Muscle of back (tissue), 13 donors: ENCODE measurements at places on chromosomes 1 and 21.
A peak's percentile ranks its signal among the peaks of the same experiment; 100 is the strongest.

DNA sequence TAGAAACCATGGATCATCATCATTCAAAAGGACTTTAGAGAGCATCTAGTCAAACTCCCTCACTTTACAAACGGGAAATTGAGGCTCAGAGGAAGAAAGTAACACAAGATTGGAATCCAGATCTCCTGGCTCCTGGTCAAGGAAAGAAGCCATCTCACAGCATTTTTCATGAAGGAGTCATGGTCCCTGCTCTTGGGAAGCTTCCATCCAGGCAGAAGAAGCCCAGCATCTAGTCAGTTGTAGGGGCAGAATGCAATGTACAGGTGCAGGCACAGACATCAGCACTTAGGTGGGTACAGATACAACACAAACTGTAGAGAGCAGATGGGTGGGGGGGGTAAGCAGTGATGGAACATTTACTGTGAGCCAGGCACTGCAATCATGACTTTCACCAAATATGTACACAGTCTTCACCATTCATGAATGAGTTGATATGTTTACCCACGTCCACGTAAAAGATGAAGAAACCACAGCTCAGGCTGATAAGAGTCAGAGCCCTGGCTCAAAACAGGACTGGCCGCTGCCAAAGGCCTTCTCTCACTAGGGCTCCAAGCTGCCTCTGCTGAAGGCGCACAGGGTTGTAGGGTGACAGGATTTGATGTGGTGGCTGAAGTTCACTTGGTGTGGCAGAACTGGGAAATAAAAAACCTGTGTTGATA lies 44.0 kb downstream of the OPTC start:
- no peak for DNase-seq

- no peak for DNase-seq
Observed at GRCh38 chr1:160538985-160539651, 16.1 kb upstream of the SLAMF6 start.

GRCh38 chr1:181179987-181180365 lies 91.5 kb downstream of the IER5 start:
- DNase-seq = peak; percentile 77

- DNase-seq = no peak
Observed at GRCh38 chr1:23867542-23867894, 572 bp downstream of the FUCA1 start.

DNA sequence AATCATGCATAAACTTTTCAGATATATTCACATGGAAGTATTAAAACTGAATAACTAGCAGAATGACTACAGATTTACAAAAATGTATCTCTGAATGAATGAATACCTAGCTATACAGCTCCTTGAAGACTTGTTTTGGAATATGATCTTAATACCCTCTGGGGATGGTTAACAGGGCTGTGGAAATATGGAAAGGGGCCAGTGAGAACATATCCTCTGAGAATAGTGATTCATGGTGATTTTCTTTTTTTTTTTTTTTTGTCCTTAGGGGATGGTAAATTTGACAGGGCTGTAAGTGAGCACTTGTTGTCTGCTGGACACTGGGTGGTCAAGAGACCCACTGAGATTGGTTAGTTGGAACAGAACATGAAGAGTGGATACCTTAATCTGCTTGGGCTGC lies 80.7 kb upstream of the HP1BP3 start:
- DNase-seq = no peak

DNA sequence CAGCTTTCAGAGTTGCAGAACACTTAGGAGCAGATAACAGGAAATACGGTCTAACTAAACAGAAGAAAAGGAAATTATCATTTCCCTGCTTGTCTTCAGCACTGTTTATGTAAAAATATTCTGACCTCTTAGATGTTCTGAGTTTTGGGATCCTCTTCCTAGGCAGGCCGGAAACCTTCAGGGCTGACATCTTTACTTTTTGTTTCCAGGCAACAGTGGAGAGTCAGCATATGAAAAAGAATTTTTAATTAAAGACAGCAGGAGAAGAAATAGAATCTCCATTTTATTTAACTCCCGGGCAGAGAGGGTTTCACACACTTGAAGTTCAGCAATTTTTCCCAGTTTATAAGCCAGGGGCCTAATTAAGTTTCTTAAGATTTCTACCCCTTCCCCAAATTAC lies 5.1 kb upstream of the RIPPLY3 start:
- DNase-seq = no peak

DNA sequence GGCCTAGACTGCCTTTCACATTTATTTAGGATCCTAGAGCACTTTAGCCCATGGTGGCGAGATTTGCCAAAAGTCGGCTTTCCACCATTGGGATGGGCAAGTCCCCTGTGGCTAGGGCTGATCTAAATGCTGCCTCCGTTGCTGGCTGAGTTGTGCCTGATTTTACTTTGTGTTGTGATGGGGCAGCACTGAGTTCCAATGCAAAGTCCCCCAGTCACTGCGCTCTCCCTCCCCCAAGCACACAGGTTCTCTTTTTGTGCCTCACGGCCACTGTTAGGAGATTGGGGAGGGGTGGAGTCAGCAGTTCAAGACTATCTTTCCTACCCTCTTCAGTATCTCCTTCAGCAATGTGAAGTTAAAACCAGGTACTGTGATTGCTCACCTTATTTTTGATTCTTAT lies 66.7 kb upstream of the COX20 start:
- DNase-seq = no peak

GRCh38 chr1:86472767-86473166 lies 4.0 kb downstream of the CLCA1 start:
- no peak for DNase-seq

GRCh38 chr1:172756024-172756423 lies 97.1 kb downstream of the FASLG start:
- no peak for DNase-seq

GRCh38 chr1:221712198-221712684 lies 29.6 kb downstream of the DUSP10 start:
- peak; percentile 56 for DNase-seq

DNA sequence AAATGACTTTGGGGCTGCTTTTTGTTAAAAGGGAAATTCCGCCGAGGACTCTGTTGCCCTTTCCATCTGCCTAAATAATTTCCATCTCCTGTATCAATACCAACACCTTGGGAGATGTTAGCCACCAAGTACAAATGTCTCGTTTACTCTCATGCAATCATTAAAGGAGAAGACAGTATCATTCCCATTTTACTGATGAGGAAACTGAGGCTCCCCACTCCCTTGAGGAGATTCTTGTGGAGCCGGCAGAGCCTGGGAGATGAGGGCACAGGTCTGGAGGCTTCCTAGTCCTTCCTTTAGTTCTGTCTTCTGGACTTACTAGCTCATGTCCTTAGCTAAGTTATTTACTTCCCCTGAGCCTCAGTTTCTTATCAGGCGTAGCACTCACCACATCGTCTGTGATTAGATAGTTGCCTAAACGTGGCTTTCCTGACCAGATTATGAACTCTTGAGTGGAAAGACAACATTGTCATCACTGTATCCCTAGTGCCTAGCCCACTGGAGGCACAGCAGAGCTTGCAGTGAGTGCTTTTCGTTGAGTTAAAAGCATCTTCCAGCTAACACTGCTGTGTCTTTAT lies 81.6 kb downstream of the ADSS2 start:
- no peak for DNase-seq

DNA sequence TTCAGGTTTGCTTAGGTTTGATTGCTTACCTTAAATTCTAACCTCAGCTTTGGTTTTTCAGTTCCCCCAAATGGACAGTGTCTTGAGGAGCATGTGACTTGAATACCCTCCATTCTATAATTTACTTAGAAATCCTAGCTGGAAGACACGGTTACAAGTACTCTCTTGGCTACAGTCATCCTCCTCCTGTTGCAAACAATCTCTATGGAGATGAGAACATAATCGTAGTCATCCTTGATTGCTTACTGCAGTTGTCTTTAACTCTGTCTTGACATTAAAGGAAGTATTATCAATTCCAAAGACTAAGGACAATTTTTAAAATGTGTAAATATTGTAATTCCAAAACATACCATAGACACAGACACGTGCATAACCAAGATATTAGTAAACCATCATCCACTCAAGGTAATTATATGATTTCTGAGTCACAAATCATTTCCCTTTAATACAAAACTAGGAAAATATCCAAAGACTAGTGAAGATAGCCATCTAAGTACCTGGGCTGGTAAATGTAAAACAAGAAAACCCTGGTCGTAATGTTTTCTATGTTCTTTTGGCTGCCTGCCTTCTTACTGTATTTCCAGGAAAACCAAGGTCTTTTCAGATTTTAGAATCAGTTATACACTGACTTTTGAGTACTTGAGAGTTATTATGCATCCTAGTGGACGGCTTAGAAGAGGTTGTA lies 149.9 kb downstream of the CHRM3 start:
- DNase-seq = no peak

- DNase-seq = no peak
Observed at GRCh38 chr1:165289556-165289955, 67.0 kb downstream of the LMX1A start.

DNA sequence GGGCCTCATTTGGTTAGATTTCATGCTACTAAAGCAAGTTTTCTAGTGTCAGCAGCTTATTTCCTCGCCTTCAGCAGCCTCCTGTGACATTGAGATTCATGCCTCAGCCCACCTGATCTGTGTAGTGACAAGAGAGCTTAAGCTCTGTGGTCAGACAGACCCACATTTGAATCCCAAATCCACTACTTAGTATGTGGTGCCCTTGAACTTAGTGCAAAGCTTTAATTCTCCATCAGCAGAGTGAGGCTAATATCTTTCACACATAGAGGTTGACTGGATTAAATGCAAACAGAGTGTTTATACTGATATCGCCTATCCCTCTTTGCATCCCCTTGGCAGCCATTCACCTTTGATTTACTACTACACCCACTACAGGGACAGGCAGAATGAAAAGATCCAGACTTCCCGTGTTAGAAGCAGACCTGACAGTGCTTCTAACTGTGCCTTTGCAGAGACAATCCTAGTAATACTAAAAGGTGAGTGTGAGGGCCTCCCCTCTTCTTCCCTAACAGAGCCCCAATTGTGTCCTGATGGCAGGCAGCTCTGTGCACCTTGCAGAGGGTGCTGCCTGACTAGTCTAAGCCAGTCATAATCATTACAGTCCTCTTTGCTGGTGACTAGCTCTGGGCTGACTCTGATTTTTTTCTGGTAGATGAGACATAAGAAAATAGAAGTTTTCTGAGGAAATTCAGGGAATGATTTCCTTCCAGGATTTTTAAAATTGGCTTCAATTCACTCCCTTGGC lies 264.0 kb downstream of the CTH start:
- no peak for DNase-seq

DNA sequence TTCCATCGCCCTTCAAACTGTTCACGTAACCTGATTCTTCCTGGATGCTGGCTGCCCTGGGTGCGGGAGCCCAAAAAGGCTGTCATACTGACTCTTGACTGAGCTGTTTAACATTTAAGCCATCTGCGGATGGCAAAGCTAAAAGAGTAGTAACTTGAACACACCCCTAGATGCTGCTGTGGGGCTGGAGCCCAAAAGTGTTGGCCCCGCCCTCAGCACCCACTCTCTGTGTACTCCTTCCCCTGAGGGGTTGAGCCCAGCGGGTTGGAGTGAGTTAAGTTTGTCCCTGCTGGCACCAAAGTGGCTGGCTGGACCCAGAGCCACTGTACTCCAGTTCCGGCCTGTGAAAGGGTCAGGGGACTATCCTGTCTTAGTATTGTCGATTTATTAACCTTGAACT lies 640.6 kb downstream of the PTPRU start:
- no peak for DNase-seq

DNA sequence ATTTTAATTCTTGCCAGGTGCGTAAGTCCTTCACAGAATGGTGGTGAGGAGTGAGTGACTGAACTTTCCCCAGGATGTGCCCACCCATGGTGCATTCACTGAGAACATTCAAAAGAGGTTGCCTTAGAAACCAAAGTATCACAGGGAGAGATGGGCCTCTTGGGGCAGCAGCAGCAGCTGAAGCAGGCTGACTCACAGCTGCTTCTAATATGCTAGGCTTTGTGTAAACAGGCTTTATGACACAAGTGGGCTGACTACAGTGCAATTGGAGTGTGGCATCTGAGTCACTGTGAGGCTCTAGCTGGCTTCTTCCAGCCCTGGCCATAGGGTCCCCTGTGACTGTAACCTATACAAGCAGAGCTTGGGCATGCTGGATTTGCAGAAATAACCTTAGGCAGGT lies 12.6 kb downstream of the PIGP start:
- DNase-seq = peak; percentile 88

DNA sequence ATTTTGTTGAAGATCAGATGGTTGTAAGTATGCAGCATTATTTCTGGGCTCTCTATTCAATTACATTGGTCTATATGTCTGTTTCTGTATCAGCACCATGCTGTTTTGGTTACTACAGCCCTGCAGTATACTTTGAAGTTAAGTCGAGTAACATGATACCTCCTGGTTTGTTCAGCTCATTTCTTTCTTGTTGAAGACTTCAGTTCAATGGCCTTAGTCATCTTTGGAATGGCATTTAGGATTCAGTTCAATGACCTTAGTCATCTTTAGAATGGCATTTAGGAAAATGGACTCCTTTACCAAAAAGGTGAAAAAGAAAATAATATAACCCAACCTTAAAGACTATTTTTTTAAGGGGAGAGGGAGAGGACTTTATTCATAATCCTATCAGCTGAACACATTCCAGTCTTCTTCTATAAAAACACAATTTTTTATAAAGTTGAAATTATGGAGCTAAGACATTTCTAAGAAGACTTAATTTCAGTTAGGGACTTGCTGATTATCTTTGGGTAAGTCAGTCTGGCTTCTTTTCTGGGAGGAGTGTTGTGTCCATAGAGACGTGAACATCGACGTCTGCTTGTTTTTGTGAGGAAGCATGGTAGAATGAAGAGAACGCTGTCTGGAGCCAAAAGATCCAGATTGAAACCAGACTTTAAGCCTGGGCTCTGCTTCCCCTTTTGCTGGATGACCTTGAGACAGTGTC lies 48.3 kb downstream of the DDR2 start:
- no peak for DNase-seq

DNA sequence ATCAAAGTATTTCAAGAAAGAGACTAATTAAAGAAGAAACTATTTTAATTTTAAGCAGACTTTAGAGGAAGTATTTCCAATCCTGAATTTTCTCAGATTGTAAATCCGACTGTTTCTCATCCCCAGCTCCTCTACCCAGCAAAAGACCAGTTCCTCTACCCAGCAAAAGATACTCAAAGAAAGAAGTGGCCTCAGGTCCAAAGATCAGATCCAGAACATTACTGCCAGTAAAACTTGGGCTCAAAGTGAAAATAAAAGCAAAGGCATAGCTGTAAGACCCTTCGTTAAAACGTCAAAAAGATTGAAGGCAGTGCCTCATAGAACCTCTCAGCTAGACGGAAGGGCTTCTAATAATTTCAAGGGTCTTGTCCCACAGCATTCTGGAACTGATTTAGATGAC lies 50.0 kb downstream of the LRRC8B start:
- DNase-seq = no peak

DNA sequence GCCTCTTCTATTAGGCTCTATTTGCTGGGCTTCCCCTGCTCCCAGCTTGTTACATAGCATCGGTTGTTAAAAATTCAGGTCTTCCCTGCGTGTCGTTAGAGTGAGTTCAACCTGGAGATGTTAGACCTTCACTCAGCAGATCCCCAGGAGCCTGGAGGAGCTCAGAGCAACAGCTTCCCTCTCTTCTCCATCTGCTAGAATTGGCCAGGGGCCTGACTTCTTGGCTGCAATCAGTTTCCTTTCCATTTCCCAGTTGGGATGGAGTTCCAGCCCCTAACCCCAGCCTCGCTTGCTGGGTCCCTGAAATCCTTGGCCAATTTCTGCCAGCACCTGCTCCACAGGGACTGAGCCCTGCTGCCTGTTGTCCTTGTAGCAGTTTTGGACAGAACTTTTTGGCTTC lies 55.9 kb downstream of the MT1HL1 start:
- no peak for DNase-seq

- DNase-seq = peak; percentile 43
Observed at GRCh38 chr1:205913451-205914154, 29.7 kb downstream of the SLC26A9 start.
